ENCODE measurements at places on chromosomes 13 and 19.

DNA sequence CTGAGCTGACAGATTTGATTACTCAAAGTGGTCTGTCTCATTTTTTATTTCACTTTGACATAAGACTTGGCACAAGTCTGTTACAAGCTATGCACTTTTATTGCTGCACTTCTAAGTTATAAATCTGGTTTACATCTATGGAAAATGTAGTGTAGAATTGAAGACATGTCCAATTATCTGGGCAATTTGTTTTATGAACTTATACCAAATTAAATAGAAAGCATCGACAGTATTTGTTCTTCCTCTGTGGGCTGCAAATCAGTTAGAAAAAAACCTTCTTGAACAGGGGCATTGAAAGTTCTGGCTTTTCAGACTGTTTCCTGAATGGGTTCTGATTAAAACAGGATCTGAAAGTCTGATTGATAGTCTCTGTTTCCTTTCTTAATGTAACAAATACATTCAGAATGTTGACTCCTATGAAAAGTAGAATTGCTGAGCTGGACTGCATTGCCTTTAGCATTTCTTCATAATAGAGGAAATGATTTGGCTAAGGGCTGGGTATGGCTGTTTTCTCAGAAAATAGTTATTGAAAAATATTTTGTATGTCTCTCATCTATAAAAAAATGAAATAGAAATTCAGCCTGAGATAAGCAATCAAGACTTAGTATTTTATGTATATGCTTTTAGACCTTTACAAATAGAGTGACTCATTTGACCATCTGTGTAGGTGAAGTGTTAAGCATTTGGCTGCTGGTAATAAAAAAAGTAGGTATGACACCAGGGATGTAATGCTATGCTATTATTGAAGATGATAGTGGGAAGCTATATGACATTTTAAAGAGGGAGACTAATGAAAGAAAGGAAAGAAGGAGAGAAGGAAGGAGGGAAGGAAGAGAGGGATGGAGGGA lies 210.9 kb upstream of the SPRY2 start:
- DNase-seq, result no peak

DNA sequence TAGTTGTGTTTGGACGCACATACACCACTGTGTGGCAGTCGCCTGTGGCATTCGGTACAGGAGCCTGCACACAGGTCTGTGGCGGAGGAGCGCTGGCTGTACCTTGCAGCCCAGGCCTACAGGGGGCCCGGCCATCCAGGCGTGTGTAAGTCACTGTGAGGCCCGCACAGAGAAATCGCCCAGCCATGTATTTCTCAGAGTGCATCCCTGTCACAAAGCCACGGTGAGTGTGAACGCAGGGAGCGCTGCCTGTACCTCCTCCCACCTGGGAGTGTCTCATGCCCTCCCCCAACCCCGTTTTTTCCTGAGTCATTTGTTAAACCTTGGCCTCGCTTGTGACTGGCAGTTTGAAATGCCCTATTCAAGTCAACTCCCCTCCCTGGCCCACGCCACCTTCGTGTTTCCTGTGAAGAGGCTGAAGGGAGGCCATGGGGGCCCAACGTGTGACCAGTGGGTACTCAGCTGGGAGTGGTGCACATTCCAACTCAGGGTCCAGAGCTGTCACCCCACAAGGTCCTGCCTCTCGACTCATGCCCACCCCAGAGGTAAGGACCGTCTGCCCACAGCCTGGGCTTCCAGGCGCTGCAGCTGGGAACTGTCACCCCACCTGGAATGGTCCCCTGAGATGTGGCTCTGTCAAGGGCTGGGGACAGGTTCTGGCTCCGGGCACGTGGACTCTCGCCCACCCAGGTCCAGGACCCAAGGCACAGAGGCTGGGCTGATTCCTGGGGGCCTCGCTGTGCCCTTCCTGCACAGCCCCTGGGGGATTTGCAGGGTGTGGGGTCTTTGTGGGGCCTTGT lies 11.6 kb upstream of the RASA3 start:
- DNase-seq, result no peak

- no peak for DNase-seq
Observed at GRCh38 chr19:1169921-1170885, 3.9 kb downstream of the SBNO2 start.

- DNase-seq, result no peak
Observed at GRCh38 chr19:46717034-46717715, at the start of gene PRKD2. Gene PRKD2 (minus strand): TSS chr19:46717114. CDS start chr19:46716370, 744 bp downstream.

DNA sequence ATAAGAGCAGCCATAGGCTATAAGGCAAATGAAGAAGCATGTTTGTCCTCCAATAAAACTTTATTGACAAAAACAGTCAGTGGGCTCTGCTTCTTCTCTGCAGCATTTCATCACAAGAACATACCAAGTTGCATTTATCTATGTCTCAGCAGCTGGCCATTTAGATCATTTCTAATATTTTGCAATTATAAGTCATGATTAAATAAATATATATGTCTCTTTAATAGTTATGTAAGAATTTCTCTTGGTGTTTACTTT lies 153.5 kb downstream of the RFC3 start:
- no peak for DNase-seq

Measured in AG04449 (cell line).